ENCODE measurements at places on chromosomes 7 and 10. TPM values are rescaled to one million over a fixed set of nuclear protein-coding genes. Genes with fewer than 3 reads are reported as not detected.

The DPCD gene
- 72.6 TPM for total RNA-seq

GRCh38 chr10:61835069-61835945 is 66.2 kb upstream of the ARID5B start:
- peak; percentile 74 for DNase-seq

DNA sequence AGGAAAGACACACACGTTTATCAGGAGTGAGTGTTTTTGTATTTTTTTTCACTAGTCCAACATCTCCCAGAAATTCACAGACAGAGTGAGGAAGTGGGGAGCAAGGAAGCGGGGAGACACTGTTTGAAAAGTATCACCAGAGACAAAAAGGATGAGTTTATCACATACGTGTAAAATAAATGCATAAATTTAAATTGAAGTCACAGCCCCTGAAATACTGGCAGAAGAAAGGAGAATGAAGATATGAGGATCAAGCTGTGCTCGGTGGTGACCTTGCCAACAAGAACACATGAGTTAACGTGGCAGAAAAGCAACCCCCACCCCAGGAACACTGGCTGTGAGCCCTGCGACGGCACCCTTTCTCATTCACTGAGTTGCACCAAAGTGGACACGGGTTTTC is 317.2 kb upstream of the AOAH start:
- no peak for DNase-seq

DNA sequence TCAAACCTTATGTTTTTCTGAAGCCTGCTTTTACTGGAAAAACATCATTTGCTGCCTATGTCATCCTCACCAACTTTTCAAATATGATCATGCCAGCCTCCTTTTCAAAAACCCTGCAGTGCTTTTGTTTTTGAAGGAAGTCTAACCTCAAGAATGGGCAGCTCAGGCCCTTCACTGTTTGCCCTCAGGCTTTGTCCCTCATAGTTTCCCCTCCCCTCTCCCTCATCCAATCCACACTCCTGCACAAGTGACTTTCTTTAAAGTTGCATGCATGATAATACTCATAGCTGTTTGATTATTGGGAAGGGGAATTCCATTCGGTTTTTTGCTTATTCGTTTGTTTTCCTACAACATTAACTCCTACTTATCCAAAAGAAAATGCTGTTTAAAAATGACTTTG is 219.4 kb downstream of the SEMA3E start:
- DNase-seq: peak; percentile 15

- peak; percentile 35 for DNase-seq
These were observed 766 bp downstream of the BAMBI start for GRCh38 chr10:28677888-28678686.

Data from Caki2 (cell line).